Islet precursor cell (in vitro differentiated cells): ENCODE measurements at places on chromosomes 1 and 21.

DNA sequence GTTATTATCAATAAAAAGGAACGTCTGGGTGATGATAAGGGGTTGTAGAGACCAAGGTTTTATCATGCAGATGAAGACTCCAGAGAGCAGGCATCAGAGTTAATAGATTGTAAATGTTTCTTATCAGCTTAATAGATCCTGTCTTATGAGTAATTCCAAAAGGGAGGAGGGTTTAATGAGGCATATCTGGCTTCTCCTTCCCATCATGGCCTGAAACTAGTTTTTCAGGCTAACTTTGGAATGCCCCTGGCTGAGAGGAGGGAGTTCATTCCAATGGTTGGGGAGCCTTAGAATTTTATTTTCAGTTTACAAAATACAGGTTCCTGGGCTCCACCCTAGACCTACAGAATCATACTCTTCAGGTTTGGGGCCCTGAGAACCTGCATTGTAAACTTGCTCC, 13.5 kb downstream of the PLA2G2D start:
- no peak for DNase-seq

- no peak for DNase-seq
Observed at GRCh38 chr1:114126261-114127095, 27.2 kb downstream of the SYT6 start.

DNA sequence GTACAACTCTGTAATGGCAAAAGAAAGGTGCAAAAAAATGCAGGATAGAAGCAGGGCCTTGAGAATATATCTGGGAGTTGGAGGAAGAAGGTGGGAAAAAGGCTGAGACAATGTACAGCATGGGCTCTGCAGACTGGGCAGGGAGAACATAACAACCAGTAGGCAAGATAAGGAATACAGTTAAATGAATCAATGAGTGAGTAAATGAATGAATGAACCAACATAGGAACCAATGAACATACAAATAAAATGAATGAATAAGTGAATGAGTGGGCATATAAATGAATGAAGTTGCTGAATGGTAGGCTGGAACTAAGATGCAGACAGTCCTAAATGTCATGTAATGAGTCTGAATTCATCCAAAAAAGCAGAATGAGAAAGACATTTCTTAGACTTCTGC, 370.6 kb downstream of the SMYD3 start:
- no peak for DNase-seq

DNA sequence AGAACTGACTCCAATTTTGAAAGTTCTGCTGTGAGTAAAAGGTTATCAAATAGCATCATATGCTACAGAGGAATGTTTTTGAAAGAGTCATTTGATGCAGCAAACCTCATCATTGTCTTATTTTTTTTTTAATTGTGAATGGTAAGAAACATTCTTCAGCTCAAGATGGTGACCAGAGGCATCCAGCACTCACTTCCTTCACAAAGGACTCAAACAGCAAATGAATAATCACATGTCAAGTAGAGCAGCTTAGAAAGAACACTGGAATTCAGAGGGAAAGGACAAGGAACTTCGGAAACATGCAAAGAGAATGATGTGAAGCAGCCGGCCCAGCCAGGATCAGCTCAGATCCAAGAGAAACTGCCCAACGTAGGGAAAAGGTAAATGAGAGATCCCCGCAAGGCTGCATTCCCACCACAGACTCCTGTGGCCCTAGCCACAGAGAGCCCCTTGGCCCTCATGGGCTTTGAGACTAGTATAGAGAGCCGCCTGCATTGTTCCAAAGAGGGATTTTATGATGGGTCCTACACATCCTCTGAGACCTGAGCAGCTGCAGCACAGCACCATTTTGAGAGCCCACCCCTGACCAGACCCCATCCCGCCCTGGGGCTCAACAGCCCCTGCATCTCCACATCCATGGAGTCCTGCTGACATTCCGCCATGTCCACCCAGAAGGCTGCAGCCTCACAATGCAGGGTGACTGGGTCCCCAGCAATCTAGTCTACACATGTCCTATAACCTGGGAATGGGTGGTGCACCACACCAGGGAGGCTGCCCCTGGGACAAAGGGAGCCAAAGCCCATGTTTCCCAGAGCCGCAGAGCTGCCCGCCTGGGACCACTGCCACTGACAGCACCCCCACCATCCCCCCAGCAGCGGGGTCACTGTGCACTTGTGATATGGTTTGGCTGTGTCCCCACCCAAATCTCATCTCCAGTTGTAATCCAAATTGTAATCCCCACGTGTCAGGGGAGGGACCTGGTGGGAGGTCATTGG, 21.2 kb upstream of the UTS2 start:
- DNase-seq = no peak

DNA sequence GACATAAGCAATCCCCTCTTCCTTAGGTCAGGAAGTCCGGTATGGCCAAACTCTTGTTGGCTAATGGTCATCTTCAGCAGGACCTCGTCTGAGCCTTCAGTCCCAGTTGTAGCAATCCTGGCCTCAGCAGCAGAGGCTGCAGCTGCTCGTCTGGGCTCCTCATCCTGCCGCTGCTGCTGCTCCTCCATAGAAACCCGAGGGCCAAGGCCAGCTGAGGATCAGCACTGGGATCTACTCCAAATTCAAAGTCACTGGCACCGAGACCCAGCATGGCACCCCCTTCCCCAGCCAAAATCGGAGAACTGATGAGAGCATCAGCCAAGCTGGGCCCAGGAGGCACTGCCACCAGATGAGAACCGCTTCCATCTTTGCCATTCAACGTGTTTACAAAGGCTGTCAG, 6.3 kb upstream of the CLDN14 start:
- no peak for DNase-seq

DNA sequence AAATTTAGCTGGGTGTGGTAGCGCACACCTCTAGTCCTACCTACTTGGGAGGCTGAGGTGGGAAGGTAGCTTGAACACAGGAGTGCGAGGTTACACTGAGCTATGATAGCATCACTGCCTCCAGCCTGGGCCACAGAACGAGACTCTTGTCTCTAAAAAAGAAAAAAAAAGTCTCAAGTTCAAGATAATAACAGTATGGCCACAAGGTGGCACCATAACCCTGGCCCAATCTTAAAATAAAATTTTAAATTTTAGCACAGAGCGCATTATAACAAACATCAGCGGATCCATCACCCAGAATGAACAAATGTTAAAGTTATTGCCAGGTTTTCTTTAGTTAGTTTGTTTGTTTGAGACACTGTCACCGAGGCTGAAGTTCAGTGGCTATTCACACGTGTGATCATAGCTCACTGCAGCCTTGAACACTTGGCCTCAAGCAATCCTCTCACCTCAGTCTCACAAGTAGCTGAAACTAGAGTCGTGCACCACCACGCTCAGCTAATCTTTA, 2.9 kb upstream of the HTR6 start:
- DNase-seq = no peak

DNA sequence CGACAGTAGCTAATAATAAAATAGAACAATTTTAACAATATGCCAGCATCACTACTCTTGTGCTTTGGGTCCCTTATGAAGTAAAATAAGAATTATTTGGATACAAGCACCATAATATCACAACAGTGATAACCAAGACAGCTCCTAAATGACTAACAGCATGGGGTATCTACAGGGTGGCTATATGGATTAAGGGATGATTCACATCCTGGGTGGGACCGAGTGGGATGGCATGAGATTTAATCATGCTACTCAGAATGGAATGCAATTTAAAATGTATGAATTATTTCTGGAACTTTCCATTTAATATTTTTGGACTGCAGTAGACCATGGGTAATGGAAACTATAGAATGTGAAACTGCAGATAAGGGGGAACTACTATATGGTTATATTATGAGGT, 28.1 kb upstream of the B3GALNT2 start:
- no peak for DNase-seq
